ENCODE measurements at places on chromosomes 5 and 9.

DNA sequence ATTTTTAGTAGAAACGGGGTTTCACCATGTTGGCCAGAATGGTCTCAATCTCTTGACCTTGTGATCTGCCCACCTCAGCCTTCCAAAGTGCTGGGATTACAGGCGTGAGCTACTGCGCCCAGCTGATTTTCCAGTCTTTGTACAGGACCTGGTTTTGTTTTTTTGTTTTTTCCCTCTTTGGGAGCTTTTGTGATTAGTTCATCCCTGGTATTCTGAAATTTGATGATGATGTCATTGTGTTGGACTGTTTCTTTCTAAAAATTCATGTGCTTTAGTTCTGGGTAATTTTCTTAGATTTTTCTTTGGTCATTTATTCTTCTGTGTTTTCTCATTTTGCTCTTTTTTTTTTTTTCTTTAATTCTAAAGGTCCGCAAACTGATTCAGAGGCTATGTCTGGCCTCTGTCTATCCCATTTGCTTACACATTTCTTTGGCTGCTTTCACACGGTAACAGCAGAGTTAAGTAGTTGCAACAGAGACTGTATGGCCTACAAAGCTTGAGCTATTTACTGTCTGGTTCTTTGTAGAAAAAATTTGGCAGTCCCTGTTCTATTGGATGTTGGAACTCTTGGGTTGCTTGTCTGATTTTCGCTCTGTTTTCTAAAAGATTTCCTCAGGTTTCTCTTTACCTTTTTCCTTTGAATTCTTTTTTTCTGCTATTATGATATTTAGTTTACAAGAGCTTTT lies 24.8 kb downstream of the STX17 start:
- DNase-seq = no peak

- DNase-seq = no peak
Observed at GRCh38 chr9:19527663-19528062, 118.9 kb downstream of the ACER2 start.

- no peak for DNase-seq
Observed at GRCh38 chr9:76333964-76334363, 60.3 kb downstream of the RFK start.

- no peak for DNase-seq
Observed at GRCh38 chr5:109550077-109550476, 139.7 kb upstream of the MAN2A1 start.

DNA sequence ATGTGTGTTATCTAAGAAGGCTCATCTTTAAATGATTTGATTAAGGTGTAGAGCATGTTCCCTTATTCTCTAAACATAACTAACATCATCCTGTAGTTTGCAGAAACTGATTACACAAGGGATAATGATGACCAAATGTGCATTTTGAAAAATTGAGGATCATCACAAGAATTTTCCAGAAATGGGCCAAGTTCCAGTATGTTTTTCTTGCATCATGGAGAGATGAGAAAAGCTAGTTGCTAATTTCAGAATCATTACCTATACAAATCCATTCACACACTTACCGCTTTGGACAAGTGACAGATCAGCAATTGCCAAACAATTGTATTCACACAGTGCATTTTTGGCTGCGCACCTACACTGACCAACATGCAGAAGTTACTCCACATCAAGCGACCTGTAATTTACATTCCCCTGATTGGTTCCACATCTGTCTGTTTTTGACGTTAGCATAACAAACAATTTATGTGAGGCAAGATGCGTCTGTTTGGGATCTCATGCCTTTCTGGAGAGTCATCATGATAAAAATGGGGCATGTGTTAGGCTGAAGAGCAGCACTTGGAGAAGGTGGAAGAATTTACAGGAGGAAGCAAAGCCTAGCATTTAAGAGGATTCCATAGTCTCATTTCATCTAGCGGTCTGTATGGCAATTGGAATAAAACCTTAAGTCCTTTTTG lies 2.8 kb upstream of the BNC2 start:
- no peak for DNase-seq
